ENCODE measurements at places on chromosomes 11 and 22. TPM values are rescaled to one million over a fixed set of nuclear protein-coding genes. Genes with fewer than 3 reads are reported as not detected.

LRRC74B gene
- 0.22 TPM for polyA plus RNA-seq

APOL5 gene
- polyA plus RNA-seq, result not detected

OR2D2 gene
- polyA plus RNA-seq, result not detected

PNPLA3 gene
- 0.19 TPM for polyA plus RNA-seq

MMP10 gene
- 0.12 TPM for polyA plus RNA-seq

HORMAD2 gene
- not detected for polyA plus RNA-seq

LDLRAD3 gene
- polyA plus RNA-seq, result 5.1 TPM

CSNK2A3 gene
- 0.54 TPM for polyA plus RNA-seq

SCT gene
- not detected for polyA plus RNA-seq

CCDC116 gene
- 0.25 TPM for polyA plus RNA-seq

BDNF gene
- polyA plus RNA-seq, result 0.80 TPM

KCNA4 gene
- polyA plus RNA-seq, result not detected

OR4A47 gene
- not detected for polyA plus RNA-seq

GAS2 gene
- polyA plus RNA-seq, result 0.46 TPM

SYCE3 gene
- not detected for polyA plus RNA-seq

FJX1 gene
- polyA plus RNA-seq, result 3.1 TPM

SCGB1C1 gene
- not detected for polyA plus RNA-seq

ARHGEF17 gene
- 8.2 TPM for polyA plus RNA-seq

PAMR1 gene
- polyA plus RNA-seq, result 1.2 TPM

MPZL3 gene
- 18.8 TPM for polyA plus RNA-seq

DSCAML1 gene
- 0.04 TPM for polyA plus RNA-seq

RFPL2 gene
- 0.05 TPM for polyA plus RNA-seq

PVALB gene
- not detected for polyA plus RNA-seq
